ENCODE measurements at places on chromosomes 3 and 15.

GRCh38 chr3:102207151-102207571, 227.7 kb upstream of the ZPLD1 start:
- DNase-seq, result peak; percentile 43

- peak; percentile 59 for DNase-seq
These were observed 32.0 kb downstream of the TM4SF4 start for GRCh38 chr3:149506540-149506939.

DNA sequence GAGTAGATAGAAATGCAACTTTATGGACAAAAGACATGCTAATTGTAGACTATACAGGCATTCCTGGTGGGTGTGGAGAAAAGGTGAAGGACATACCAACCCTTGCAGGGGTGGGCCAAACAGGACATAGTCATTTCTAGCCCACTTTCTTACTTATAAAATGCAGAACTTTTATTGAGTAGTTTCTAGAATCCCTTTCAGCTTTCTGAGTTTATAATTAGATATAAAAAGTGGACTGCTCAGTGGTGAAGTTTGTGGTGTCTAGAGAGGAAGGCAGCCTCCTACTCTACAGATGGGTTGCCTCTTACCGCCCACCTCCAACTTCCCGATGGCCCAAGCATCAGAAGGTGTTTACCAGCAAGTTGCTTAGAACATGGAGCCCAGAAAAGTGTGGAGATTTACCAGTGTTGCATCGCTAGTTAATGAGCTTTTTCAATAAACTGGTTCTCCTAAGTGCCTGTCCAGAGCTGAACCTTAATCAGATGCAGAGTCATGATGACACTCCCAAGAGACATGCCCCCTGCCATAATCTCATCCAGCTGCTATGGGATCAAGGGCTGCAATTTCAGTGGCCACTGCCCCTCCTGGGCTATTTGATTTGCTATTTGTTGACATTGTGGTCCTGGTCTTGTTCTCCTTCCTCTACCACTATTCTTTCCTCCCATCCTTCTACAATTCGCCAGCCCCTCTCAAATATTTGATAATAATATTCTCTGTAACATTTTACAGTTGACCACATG, 77.5 kb upstream of the STRIT1 start:
- no peak for DNase-seq

- DNase-seq, result peak; percentile 69
These were observed 19.2 kb downstream of the EID1 start for GRCh38 chr15:48896869-48897814.

All from astrocyte (in vitro differentiated cells and primary cell).